ENCODE measurements at places on chromosomes 5 and 9.

DNA sequence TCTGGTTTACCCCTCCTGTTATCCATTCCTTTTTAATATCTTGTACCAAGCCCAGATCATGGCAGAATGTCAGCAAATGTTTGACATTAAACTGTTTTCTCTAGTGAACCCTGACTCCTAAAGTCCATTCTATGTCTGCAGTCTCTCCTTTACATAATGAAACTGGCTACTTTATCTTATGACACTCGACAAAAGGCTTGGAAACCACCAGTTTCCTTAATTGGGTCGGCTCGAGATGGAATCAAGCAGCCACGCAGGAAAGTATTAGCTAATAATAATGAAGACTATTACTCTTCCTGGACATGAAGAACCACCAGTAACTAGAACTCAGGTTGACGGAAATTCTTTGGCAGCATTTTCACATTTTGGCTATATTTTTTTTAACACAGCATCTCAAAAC lies 17.5 kb downstream of the DAP start:
- DNase-seq, result no peak

- DNase-seq, result no peak
These were observed 147.6 kb downstream of the ST8SIA4 start for GRCh38 chr5:100755435-100755834.

- DNase-seq, result no peak
These were observed 64.0 kb downstream of the WNK2 start for GRCh38 chr9:93247892-93248291.

GRCh38 chr9:96382175-96382574 lies 1.3 kb downstream of the SLC35D2 start:
- DNase-seq, result no peak

DNA sequence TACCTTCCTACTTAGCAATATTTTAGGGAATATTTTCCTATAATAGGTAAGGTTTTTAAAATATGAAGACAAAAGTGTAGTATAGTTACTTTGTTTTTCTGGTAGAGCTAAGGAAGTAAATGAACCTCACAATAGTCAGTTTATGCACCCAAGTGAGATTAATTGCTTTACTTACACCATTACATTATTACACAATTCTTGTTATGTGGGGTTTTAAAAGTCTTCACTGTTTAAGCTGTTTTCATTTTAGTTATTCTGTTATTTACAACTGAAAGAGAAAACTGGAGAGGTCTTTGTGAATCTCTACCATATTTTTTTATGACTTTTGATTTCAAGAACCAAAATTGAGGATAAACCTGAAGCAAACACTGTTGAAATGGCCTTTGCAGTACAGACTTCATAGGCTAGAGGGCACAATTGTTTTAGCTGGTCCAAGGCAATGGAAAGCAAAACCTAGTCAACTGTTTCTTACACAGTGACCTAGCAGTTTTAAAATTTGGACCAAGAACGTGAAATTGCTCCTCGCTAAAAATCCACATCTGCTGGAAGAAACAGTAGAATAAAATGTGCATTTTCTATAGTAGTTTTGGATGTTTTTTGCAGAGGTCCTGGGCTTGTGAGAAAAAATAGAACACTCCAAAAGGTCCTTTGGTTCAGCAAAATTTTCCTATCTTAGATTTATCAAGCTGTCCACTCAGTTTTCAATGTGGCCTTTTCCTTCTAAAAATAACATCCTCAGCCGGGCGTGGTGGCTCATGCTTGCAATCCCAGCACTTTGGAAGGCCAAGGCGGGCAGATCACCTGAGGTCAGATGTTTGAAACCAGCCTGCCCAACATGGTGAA lies 66.4 kb upstream of the FER start:
- DNase-seq, result peak; percentile 57

DNA sequence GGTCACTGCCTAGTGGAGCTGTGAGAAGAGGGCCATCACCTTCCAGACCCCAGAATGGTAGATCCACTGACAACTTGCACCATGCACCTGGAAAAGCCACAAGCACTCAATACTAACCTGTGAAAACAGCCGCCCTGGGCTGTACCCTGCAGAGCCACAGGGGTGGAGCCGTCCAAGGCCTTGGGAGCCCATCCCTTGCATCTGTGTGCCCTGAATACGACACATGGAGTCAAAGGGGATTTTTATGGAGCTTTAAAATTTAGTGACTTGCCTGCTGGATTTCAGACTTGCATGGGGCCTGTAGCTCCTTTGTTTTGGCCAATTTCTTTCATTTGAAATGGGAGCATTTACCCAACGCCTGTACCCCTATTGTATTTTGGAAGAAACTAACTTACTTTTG lies 62.4 kb upstream of the HTR4 start:
- no peak for DNase-seq

DNA sequence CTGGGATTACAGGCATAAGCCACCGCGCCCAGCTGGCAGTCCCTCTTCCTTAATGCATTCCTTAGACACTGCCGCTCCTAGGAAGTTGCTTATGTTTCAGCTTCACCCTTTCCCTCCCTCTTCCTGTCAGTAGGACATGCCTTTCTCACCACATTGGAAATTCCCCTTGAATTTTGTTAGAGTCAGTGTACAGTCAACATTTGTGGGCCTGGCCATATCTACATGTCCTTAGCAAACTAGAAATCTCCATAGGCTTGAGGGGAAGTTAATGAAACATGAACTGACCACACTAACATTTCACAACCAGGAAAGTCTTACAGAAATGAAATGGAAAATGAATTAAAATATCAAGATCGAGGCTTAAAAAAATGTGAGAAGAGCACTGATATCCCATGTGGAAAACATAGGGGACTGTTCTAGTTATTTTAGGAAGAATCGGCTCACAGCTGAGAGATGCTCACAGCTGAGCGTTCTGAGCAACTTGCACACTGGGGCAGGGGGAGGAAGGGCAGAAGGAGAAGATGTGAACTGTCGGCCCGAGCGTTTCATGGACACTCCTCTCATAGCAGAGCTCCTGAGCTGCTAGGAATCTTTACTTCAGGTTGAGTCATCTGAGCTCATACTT lies 21.1 kb upstream of the LVRN start:
- DNase-seq, result no peak

DNA sequence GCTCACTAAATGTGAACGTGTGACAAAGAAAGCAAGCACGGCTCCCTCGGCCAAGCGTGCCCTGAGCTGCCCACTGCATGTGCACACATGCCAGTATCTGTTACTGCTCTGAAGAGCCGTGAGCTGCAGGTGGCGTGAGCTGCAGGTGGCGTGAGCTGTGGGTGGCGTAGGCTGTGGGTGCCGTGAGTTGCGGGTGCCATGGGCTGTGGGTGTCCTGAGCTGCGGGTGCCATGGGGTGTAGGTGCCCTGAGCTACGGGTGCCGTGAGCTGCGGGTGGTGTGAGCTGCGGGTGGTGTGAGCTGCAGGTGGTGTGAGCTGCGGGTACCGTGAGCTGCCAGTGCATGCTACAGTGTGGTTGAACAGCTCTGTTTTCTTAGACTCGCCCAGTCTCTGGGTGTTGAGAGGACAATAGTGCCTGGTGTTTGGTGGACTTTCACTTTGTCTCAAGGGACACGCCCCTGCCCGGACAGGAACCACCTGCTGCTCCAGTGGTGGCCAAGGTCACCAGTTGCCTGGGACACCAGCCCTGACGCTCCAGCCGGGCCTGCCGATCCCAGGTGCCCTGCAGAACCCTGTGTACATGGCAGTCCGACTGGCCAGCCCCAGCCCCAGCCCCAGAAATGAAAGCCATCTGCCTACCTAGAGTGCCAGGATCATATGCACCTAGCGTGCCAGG lies 6.7 kb downstream of the CCDC187 start:
- DNase-seq, result no peak

DNA sequence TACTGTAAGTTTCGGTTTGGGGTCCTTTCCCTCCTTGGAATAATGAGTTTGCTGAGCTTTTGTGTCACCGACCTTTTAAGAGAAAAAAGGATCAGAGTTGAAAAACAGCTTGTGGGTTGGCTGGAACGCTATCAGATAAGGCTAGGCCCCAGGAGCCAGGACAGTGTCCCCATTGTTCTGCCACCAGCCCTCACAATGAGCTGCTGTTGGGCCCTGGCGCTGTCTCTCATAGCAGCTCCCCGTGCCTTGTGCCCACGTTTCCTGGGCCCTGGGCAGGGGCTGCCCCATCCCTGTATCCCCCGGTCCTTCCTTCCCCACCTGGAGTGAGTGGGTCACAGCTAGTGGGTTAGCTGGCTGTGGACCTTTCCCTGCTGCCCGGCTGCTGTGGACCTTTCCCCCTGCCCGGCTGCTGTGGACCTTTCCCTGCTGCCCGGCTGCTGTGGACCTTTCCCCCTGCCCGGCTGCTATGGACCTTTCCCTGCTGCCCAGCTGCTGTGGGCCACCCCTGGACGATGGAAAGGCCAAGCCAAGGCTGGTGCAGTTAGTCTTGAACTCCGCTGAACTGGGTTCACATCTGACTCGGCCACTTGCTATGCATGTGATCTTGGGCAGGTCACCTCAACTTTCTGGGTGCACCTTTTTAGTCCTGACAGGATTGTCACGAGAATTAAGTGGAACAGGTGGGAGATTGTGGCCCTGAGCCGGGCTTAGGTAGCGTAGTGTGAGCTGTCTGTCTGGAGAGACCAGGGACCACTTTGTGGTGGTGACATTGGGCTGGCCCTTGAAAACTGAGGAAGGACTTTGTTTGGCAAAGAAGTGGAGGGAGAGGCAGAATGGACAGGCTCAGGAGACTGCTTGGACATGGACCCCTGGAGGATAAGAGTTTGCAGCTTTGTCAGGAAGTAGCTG lies 99.5 kb downstream of the DAB2IP start:
- DNase-seq, result no peak

- DNase-seq, result no peak
These were observed 85.9 kb downstream of the GOLPH3 start for GRCh38 chr5:32088214-32088613.

DNA sequence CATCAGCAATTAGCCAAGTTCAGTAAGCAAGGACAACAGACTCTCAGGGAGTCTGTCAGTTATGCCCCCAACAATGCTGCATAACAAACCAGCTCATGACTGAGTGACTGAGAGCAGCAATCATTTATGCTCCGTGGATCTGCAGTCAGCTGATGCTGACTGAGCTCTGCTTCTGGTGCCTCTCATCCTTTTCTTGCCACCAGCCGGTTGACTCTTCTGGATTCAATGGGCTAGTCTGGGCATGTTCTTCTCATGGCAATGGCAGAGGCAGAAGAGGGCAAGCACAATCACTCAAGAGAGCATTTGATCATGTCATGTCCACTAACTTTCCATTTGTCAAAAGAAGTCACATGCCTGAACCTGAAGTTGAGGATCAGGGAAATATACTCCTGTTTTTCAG lies 157.0 kb upstream of the NTRK2 start:
- DNase-seq, result no peak

- DNase-seq, result no peak
These were observed 13.6 kb downstream of the NAIF1 start for GRCh38 chr9:128053560-128053959.

- peak; percentile 95 for DNase-seq
These were observed 22.2 kb upstream of the JADE2 start for GRCh38 chr5:134503088-134503936.

DNA sequence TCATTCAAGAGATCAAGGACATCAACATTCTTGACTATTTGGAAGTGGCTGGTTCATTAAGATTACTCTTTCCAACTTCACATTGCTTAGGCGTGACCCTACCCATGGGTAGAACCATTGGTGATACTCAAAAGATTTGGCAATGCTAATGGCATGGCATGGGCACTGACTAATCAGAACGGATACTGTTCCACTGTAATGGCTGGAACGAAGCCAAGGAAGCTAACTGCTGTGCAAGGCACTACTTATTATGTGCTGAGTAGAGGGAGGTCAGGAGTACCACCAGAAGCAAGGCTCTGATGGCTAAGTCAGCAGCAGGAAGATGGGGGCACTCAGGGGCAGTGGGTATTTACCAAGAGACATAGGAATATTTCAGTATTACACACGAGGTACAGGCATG lies 31.9 kb downstream of the GNA14 start:
- no peak for DNase-seq

DNA sequence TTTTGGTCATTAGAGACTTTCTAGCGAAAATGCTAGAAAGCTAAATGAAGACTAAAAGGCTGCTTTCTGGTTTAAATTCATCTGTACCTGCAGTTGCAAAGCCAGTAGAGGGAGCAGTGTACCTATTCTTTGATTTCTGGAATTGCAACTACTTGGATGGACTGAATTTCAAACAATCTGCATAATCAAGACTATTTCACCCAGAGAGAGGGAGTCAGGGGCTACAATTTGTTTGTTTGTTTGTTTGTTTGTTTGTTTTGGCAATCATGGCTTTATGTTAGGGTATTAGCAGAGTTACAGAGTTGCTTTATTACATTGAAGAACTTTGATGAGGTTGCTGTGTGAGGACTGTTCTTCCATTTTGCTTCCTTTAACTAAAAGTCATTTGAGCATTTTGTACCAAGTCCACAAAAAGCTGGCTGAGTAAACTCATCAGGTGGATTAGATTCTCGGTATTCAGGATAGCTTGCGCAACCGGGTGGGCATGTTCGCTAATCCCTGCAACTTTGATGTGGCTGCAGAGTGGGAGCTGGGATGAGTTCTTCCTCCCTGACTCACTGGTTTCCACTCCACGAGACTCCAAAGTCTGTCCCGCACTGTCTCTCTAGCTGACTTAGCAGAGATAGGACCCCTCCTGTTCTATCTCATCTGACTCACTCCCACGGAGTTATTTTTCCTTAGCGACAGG lies 80.0 kb upstream of the TUT7 start:
- DNase-seq, result peak; percentile 32

GRCh38 chr9:22731786-22732185 lies 285.2 kb downstream of the DMRTA1 start:
- DNase-seq, result no peak

- peak; percentile 49 for DNase-seq
These were observed 46.1 kb upstream of the IL7R start for GRCh38 chr5:35810601-35811000.

GRCh38 chr5:159130871-159131270 lies 31.2 kb upstream of the EBF1 start:
- DNase-seq, result no peak

GRCh38 chr5:79143684-79144379 lies 32.2 kb downstream of the BHMT start:
- no peak for DNase-seq

DNA sequence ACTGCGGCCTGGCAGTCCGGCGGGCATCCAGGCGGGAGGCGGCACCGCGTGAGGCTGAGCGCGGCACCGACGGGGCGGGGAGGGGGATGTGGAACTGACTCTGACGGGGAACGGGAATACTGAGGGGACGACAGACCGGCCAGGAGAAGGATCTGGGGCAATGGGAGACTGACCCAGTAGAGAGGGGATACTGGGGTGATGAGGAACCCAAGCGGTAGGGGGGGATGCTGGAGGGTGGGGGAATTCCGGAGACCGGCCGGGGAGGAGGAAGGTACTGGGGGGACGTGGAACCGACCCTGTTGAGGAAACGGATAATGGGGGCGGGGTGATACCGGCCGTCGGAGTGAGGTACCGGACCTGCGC lies 423 bp downstream of the IPPK start:
- DNase-seq, result peak; percentile 25

- no peak for DNase-seq
These were observed 12.1 kb upstream of the NCS1 start for GRCh38 chr9:130159915-130160670.

DNA sequence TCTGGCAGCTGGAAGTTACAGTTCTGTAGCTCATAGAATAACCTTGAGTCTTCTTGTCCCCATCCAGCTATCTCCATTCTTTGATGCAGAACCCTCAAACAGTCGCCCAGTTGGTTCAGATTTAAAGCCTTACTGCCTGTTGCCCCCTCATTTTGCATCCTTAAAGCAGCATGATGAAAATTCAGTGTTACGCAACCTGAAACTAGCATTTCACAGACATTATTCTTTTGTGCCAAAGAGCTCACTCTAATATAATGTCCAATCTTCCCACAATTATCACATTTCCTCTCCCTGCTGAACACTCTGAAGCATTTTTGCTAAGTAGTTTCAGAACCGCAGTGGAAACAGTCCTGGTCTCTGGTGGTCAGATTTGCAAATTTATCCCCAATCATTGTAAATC lies 318.0 kb downstream of the PSAT1 start:
- DNase-seq, result no peak
